ENCODE measurements at places on chromosomes 3 and 15. TPM values are rescaled to one million over a fixed set of nuclear protein-coding genes. Genes with fewer than 3 reads are reported as not detected.

Gene ZBED2
- 0.20 TPM for total RNA-seq

Gene CLDN11
- 0.22 TPM for total RNA-seq

Gene AGBL1
- total RNA-seq = not detected

Gene MOBP
- total RNA-seq = not detected

Gene P2RY14
- not detected for total RNA-seq

Gene DPH3
- total RNA-seq = 30.1 TPM

Gene DUOXA2
- not detected for total RNA-seq

Gene TRANK1
- total RNA-seq = 1.2 TPM

Gene TM4SF4
- 42.5 TPM for total RNA-seq

All from A549 treated with Hydrocortisone at 1 μM for 4 hours (cell line).